ENCODE measurements at places on chromosomes 16 and 17.

- no peak for DNase-seq
Observed at GRCh38 chr16:49788986-49789385, 66.9 kb downstream of the ZNF423 start.

GRCh38 chr17:20965492-20965891 lies 77.3 kb downstream of the USP22 start:
- no peak for DNase-seq

GRCh38 chr16:56190048-56190676 lies 1.1 kb upstream of the GNAO1 start:
- no peak for DNase-seq

DNA sequence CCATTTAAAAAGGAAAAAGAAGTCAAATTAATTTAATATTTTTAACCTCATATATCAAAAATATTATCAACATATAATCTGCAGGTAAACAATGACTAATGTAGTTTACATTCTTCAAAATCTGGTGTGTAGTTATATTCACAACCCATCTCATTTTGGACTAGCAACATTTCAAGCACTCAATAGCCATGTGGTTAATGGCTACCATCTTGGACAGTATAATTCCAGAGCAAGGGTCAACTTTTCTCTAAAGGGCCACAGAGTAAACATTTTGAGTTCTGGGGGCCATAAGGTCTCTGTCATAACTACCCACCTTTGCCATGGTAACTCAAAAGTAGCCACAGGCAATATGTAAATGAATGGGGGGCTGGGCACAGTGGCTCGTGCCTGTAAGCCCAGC lies 153.9 kb downstream of the PARN start:
- DNase-seq = no peak

DNA sequence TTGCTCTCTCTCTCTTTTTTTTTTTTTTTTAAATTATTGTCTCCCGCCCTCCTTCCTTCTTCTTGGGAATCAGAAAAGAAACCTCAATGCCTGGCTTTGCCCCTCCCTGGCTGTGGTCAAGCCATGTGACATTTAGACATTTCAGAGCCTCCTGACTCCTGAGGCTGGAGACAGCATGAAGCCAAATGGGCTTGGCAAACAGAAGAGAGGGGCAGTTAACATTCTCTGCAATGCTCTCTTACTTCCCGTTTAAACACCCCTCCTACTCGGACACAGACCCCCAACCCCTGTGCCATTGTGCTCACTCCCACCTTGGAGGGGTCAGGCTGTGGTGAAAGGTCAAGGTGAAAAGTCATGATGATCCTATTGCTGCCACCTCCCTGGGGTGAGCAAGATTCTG lies 14.7 kb upstream of the MEOX1 start:
- no peak for DNase-seq

- DNase-seq = no peak
Observed at GRCh38 chr17:40310882-40311391, 2.0 kb downstream of the RARA start.

- no peak for DNase-seq
Observed at GRCh38 chr16:49918257-49918656, 62.3 kb upstream of the ZNF423 start.

GRCh38 chr17:80876950-80877728 lies 114.5 kb upstream of the CHMP6 start:
- peak; percentile 48 for DNase-seq

GRCh38 chr17:29141514-29141876 lies 38.7 kb downstream of the MYO18A start:
- DNase-seq = no peak

DNA sequence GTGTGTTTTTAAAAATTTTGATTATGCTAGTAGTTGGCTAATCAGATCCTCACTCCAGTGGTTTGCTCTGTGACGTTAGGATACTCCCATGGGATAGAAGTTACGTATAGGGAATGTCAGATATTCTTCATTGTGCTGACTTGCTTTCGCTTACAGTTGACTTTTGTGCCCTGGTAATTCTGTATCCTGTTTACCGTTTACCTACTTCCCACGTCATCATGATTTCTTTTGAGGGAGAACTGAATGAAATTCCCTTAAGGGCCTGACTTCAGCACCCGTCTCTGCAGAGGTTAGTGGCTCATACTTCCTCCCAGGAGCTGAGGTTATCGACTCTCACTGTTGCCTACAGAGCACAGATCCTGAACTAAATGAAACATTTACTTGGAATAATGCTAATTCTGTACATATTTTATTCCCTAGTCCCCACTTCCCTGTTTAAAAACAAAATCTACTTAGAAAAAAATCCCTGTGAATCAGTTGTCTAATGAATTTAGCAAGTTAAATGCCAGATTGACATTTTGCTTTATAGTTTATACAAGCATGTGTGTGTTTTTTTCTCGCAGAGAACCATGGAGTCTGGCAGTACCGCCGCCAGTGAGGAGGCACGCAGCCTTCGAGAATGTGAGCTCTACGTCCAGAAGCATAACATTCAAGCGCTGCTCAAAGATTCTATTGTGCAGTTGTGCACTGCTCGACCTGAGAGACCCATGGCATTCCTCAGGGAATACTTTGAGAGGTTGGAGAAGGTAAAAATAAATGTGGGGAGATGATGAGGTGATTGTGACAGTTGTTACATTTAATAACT lies 2.8 kb downstream of the PRKAR1A start:
- no peak for DNase-seq

GRCh38 chr16:85514295-85514597 lies 98.9 kb upstream of the GSE1 start:
- no peak for DNase-seq

DNA sequence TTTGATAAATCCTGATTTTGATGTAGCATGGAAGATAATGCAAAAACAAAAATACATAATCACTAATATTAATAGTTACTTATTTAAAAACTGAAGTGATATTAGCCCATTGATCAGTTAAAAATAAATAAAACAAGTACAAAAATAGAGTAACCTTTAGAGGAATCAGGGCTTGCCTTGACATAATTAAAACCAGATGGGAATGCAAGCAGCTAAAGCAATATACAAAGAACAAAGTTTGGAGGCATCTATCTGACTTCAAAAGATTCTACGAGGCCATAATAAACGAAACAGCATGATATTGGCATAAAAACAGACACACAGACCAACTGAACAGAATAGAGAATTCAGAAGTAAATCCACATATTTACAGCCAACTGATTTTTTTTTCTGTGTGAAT lies 15.0 kb upstream of the HEATR3 start:
- DNase-seq = no peak

DNA sequence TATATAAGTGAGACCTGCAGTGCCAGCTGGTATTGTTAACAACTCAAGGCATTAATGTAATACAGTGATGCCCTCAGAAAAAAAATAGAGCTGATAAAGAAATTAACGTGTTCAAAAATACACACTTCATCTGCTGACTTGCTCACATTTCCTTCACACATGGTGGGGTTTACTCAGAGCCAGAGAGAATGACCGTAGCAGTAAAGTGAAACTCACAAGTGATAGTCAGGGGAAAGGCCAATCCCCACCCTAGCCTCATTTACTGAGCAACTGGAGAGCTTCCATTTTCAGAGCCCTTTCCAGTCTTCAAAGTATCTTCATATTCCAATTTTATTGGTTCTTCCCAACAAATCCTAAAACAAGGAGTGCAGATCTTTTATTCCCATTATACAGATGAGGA lies 74.0 kb upstream of the HLF start:
- DNase-seq = no peak

- DNase-seq = no peak
Observed at GRCh38 chr16:4663777-4664465, 29.4 kb upstream of the NUDT16L1 start.

DNA sequence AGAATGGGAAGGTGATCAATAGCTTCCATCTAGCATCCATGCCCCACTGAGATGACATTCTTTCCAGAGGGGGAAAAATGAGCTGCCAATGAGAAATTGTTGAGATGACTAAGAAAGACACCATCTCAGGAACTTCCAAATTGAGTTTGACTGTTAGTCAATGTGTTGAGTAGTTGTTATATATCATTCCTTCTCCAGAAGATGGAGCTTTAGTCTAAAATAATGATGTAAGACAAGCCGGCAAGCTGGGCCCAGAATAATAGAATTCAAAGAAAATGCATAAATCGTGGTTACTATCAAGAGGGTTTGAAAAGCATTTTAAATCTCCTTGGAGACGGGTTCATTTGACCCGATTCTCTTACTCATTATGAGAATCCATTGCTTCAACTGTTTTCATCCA lies 71.0 kb upstream of the ATF7IP2 start:
- DNase-seq = no peak

DNA sequence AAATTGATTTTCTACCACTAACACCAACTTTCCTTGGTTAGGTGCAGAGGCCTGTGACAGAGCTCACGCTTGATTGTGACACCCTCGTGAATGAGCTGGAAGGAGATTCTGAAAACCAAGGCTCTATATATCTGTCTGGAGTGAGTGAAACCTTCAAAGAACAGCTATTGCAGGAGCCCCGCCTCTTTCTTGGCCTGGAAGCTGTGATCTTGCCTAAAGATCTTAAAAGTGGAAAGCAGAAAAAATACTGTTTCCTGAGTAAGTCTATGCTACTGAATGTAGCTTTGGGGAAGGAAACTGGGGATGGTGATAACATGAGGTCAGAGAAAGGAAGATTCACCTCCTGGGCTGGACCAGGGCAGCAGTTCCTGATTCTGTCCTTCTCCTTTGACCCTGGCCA lies 38.3 kb downstream of the REXO5 start:
- DNase-seq = no peak

- no peak for DNase-seq
Observed at GRCh38 chr17:81868674-81869220, 2.4 kb downstream of the ARHGDIA start.

DNA sequence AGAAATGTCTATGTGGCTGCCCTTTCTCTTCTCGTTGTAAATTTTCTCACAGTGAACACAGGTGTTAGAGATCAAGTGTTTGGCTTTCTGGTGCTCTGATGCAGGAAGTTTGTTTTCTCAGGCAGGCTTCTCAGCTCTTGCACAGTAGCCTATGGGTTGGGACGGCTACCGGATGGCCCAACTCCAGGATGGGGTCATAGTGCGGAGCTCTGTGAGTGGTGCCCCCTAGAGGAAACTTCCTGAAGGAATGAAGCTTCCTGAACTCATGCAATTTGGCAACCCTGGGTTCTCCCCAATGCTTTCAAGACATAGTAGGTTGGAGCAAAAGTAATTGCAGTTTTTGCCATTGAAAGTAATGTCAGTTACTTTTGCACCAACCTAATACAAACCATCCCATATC lies 407.5 kb upstream of the HSBP1 start:
- DNase-seq = no peak

- DNase-seq = no peak
Observed at GRCh38 chr16:80594756-80595155, 54.0 kb downstream of the DYNLRB2 start.

DNA sequence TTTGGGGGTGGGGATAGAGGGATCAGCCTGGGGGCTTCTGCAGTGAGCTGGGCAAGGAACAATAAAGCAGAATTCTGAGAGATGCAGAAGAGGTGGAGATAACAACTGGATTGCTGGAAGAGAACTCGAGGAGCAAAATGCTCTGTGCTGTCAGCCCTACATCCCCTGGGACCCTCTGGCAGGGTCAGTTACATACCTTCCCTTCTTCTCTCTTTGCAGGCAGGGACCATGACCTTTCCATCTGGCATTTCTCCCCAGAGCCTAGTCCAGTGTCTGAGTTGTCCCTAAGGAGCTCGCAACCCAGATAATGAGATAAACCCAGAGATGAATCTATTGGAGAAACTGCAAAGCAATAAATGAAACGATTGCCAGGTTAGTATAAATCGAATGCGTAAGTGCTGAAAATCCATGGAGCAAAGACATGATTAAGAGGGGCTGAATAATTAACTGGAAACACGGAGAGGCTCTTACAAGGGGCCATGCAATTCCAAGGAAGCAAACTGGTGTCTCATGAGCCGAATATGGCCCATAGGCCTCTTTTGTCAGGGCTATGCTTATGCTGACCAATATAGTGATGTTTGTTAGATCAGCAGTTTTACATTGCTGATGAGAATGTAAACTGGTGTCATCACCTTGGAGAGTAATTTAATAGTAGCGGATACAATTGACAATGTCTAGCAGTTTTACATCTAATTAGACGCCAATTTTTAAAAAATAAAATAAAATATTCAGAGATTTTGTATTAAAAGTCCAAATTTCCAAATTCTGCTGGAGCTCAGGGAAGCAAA lies 129.4 kb upstream of the IRX5 start:
- no peak for DNase-seq

DNA sequence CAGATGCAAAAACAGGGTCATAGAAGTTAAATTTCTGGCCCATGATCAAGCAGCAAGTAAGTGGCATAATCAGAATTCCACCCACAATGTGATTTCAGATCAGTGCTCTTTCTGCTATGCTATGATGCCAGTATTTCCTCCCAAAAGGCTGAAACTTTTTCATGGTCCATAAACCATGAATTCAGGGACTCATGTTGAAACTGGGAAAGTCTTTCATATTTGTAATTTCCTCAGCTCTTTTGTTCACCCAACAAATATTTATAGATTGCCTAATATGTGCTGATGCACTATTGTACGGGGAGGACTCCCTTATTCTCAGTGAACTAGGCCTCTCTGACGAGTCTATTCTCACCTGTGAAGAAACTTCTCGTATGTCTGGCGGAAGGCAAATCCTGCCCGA lies 156.3 kb downstream of the MYO1D start:
- DNase-seq = no peak

GRCh38 chr16:79451196-79451816 lies 149.2 kb downstream of the MAF start:
- no peak for DNase-seq

- no peak for DNase-seq
Observed at GRCh38 chr17:78133971-78134898, 3.7 kb downstream of the TMC8 start.

DNA sequence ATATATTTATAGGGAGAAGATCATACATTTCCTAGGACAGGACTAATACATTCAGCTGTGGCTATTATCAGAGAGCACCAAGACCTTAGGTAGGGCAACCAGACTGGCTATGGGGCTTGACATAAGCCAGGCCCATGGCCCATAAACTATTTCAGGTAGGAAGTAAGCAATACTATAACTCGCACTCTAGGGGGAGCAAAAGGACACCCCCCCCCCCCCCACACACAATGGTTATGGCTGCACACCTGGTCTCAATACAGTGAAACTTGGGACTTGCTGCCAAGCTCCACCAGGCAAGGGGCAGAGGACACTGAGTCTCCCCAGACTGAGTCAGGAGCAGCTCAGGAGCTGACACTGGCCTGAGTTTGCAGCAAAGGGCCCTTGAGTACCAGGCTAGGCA lies 348.9 kb upstream of the ASIC2 start:
- DNase-seq = no peak

DNA sequence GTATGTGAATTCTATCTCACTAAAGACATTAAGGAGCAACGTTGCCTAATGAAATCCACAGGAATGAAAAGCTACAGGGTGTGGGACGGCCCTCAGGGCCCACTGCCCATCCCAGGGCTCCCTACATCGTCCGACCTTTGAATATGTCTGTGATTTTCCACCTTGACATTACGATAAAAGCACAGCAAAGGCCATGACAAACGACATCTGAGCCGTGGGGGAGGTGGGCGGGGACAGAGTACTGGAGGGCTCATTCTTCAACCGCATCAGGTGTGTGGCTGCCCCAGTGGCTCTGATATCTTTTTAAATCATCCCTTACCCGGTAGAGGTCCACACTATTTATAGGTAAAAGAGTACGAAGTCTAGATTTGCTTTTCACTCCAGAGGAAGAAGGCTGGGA lies 35.1 kb downstream of the LMF1 start:
- DNase-seq = no peak

All from stimulated activated CD8-positive, alpha-beta memory T cell treated with anti-CD3 and anti-CD28 coated beads, Interleukin-7, amount 100 ng/mL, for 24 hours (primary cell).